A172 (cell line): ENCODE measurements at places on chromosomes 11 and 22.

GRCh38 chr11:2587976-2588748, 111.6 kb downstream of the KCNQ1OT1 start:
- DNase-seq = no peak

GRCh38 chr11:20647976-20648565, 21.3 kb upstream of the NELL1 start:
- DNase-seq = peak; percentile 56

GRCh38 chr22:46862418-46863324, 100.2 kb downstream of the TBC1D22A start:
- no peak for DNase-seq

DNA sequence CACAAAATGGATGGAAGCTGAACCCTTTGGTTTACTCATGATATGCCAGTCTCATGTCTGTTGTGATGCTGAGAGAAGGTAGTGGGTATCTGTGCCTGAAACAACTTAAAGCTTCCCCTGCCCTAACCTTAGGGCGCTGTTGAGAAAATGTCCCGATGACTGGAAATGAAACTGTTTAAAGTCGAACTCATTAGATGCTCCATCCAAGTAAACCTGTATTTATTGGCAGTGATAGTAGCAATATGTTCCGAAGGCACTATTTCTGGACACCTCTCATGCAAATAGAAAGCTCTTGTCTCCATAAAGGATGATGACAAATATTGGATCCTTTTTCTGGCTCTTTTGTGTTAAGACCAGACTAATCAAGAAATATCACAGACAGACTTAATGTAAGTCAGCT, 86.2 kb downstream of the GRAMD1B start:
- DNase-seq = no peak

DNA sequence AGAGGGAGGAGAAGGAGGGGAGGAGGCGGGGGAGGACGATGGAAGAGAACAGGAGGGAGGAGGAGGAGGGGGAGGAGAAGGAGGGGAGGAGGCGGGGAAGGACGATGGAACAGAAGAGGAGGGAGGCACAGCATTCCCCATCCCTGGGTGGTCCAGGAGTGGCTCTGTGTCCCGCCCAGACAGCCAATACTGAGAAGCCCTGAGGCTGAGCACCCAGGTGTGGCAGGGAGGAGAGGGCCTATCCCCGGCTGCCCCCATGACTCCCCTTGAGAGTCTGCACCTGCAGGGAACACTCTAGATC, 717 bp downstream of the MRGPRE start:
- DNase-seq = no peak

GRCh38 chr22:29208879-29209623, 3.4 kb downstream of the EMID1 start:
- DNase-seq = no peak

- no peak for DNase-seq
Observed at GRCh38 chr11:130515829-130516553, 67.5 kb downstream of the ADAMTS15 start.

DNA sequence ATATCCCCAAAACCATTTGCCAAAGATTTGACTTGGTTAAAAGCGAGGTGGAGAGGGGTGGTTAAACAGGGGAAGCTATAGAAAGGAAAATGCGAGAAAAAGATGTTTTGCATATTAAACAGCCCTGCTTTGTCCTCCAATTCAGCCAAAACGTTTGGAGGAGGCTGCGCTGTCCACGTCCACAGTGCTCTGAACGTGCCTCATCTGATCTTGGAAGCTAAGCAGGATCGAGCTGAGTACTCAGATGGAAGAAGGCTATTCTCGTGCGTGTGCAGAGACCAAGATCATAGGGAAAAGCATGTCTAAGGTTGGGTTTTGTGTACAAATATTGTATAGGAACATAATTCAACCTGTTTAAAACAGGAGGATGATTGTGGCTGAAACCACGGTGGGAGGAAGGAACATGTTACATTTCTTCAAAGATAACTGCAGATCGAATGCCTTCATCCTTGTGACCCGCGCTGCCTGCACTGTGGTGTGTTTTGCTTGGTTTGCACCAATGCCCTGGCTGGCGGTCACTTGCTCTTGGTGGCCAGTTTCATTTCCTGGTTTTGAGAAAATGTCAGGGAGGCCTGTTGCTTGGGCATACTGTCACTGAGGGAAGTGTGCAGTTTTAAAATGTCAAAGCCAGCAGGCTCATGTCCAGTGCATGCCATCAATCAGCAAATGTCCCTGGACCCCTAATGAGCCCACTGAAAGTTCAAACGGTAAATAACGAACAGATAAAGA, 40.4 kb downstream of the FLI1 start:
- no peak for DNase-seq

DNA sequence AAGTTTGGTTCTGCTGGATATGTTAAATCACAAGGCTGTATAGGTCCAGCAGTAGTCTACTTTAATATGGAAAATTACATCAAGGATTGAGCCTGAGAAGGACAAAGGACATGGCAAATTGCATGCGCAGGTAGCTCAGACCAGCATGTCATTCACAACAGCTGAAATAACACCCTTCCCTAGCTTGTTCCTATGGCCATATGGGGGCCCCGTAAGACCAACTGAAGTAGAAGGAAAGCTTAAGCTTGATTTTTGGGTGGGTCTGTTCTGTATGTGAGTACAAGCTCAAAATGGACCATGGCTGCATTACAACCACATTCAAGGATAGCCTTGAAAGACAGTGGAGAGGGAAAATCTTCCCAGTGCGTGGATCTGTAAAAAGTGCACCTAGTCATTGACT, 20.6 kb upstream of the PDE3B start:
- no peak for DNase-seq

- DNase-seq = no peak
Observed at GRCh38 chr11:33194455-33194854, 33.2 kb upstream of the CSTF3 start.

- no peak for DNase-seq
Observed at GRCh38 chr22:49962751-49963646, 2.4 kb downstream of the PIM3 start.

DNA sequence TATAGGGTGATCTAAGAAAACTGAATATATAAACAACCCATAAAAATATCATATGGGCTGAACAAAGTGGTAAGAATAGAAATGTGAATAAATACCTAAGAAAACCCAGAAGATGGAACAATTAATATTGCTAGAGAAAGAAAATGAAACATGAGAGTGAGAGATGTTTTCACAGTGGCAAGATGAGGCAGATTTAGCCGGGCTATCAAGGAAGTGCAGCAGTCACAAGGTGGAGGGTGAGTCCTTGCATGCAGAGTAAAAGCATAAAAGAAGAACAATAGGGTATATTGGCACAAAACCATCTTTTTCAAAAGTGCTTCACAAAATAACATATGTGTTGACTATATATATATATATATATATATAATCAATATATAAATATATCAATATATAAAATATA, 49.6 kb downstream of the NOX4 start:
- DNase-seq = no peak

DNA sequence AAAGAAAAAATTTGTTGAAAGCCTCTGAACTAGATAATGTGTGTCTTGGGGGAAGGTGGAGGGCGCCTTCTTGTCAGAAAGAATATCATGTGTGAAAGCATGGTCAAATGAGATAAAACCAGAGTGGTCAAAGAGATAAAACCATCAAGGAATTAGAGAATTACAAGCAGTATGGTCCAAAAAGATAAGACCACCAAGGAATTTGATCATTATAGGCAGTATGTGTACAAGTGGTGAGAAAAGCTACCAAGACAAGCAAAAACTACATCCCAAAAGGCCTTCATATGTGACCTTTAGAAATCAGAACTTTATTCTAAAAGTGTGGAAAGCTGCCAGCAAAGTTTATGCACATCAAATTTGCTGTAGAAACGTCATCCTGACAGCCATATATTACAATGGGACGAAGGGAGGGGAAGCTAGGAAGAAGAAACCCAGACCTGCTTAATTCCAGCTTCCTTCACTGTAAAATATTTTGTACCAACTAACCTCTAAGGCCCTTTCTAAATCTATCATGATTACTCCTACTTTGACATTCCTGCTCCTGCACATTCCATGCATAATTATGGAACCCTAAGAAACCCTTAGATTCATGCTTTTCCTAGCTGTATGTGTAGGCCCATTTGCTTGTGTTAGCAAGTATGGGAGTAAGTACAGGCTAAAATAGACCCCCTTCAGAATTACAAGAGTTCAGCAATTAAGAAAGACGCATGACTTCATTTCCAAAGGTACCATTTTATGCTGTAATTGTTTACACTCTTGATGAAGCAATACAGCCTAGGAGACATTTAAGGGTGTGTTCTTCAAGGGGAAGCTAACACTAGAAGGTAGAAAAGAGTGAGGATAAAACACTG, 51.6 kb downstream of the LGR4 start:
- no peak for DNase-seq

DNA sequence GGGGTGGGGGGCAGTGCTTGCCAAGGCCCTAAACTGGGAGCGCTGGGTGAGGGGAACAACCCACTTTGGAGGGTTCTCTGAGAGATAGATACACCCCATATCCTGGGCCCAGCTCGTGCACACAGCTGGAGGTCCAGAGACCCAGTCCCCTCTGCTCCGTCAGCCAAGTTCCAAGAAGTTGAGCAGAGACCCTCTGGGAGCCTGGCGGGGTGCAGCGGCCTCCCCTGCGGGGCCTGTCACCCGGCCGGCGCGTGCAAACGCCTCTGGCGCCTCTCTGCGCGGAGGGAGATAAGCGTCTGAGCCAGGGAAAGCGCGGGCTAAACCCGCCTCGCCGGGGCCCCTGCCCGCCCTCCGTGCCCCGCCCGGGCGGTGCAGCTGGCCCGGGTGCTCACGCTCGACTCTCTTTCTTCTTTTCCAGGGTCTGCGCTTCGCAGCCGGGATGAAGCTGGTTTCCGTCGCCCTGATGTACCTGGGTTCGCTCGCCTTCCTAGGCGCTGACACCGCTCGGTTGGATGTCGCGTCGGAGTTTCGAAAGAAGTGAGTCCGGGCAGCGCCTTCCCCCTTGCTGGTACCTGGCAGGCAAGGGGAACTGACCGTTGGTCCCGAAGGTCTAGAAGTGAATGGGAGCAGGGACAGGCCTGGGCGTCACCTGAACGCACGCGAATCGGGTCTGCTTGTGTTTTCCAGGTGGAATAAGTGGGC, 540 bp downstream of the ADM start:
- DNase-seq = no peak

GRCh38 chr11:37812281-37812880, 1214.3 kb upstream of the RAG2 start:
- no peak for DNase-seq
